ENCODE measurements at places on chromosomes 3 and 15.

GRCh38 chr3:102741105-102741504 is 306.3 kb downstream of the ZPLD1 start:
- DNase-seq: no peak

DNA sequence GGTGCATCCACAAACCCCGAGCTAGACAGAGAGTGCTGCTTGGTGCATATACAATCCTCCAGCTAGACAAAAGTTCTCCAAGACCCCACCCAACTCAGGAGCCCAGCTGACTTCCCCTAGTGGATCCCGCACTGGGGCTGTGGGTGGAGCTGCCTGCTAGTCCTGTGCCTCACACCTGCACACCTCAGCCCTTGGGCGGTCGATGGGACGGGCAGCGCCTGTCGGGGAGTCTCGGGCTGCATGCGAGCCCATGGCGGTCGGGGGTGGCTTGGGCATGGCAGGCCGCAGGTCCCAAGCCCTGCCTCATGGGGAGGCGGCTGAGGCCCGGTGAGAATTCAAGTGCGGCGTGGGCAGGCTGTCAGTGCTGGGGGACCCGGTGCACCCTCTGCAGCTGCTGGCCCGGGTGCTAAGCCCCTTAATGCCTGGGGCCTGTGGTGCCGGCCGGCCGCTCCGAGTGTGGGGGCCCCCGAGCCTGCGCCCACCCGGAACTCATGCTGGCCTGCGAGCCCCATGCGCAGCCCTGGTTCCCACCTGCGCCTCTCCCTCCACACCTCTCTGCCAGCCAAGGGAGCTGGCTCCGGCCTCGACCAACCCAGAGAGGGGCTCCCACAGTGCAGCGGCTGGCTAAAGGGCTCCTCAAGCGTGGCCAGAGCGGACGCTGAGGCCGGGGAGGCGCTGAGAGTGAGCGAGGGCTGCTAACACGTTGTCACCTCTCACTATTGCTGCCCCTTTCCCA is 31.0 kb downstream of the ZNF589 start:
- DNase-seq: no peak

- DNase-seq: no peak
Measured at GRCh38 chr3:172592898-172593669, 69.9 kb upstream of the TNFSF10 start.

GRCh38 chr3:184593220-184593927 is 31.8 kb downstream of the EPHB3 start:
- no peak for DNase-seq

- no peak for DNase-seq
Measured at GRCh38 chr15:33402600-33402999, 91.8 kb downstream of the RYR3 start.

DNA sequence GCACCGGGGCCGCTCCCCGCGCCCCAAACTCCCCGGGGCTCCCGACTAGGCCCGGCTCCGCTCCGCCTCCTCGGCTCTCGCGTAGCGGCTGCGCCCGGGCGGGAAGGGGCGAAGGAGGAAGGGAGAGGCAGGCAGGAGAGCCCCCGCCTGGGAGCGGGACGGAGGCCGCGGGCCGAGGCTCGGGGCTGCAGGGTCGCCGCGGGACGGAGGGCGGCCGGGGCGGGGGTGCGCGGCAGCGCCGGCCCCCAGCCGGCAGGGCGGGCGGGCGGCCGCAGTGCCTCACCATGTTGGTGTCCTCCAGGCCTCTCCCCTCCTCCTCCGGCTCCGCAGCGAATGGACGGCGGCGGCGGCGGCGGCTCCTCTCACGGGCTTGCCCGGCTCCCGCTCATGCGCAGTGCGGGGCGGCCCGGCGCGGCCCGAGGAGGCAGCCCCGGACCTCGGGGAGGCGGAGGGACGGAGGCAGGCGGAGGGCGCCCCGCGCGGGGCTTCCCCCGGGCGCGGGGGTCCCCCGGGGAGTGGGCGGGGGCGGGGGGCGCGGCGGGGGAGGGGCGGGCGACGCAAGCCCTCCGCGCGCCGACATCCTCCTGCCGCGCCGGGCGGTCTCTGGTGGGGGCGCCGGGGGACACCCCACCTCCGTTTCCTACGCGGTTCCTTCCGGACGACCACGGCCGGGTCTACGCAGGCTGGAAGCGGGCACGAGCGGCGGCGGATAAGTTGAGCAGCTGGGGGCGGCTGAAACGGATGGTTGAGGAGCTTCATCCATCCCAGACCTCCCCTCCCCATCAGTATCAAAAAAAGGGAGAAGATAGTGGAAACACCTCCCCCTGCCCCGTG is at the start of gene DCUN1D1:
TSS of gene DCUN1D1 (minus strand) at position 335 of the 834 bp plus-strand sequence. CDS start at position 286, 49 bp downstream.
- peak; percentile 49 for DNase-seq

GRCh38 chr15:68328443-68328842 is 50.9 kb downstream of the FEM1B start:
- DNase-seq: no peak

- DNase-seq: no peak
Measured at GRCh38 chr3:72606005-72606800, 242.0 kb downstream of the SHQ1 start.

- DNase-seq: no peak
Measured at GRCh38 chr15:26634319-26634718, 138.5 kb downstream of the GABRB3 start.

- DNase-seq: no peak
Measured at GRCh38 chr3:40971191-40972168, 227.8 kb upstream of the CTNNB1 start.

DNA sequence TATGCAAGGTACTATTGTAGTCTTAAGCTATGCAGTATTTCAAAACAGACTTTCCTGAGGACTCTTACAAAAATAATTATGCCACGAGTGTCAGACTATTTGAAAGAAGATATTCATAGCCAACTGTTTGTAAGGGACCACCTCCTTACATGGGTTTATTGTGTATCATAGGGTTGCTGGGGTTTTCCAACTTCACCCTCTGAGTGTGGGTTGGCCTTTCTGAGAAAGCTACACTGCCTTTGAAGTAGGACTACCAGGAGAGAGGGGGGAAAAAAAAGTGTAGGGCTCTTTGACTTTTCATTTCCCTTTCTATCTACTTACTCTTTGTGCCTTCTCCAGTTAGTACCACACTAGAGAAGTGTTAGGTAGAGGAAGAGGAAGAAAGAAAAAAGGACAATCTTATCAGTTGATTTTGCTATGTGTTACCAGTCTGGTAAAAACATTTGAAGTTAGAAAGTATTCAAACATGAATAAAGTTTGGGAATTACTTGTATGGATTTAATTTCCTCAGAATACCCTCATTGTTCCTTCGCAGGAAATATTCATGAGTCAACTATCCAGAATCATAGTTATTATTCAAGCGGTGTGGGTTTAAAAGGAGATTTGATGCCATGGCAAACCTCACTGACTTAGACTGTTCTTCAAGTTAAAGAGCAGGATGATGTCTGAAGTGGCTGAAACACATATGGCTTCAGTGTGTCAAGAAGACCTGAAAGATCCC is 329.3 kb upstream of the THBS1 start:
- no peak for DNase-seq

GRCh38 chr3:4503050-4503449 is 9.9 kb downstream of the ITPR1 start:
- no peak for DNase-seq

DNA sequence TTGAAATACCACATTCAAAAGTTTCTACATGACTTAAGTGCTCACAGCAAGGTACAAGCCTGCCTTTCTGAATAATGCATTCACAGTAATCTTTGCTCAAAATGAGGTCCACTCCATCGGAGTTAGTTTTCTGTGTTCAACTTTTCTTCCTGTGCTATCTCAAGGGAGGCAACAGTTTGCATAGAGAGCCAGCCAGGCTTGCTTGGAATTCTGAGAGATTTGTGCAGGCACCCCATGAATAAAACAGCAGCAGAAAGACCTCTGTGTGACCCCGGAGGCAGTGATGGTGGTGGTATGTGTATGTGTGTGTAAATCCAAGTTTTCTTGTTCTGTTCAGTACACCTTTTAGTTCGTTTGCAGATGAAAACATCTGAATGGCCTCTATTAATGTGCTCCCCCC is 124.0 kb downstream of the ADAMTS9 start:
- DNase-seq: no peak

- no peak for DNase-seq
Measured at GRCh38 chr3:171334465-171334811, 125.8 kb downstream of the TNIK start.

DNA sequence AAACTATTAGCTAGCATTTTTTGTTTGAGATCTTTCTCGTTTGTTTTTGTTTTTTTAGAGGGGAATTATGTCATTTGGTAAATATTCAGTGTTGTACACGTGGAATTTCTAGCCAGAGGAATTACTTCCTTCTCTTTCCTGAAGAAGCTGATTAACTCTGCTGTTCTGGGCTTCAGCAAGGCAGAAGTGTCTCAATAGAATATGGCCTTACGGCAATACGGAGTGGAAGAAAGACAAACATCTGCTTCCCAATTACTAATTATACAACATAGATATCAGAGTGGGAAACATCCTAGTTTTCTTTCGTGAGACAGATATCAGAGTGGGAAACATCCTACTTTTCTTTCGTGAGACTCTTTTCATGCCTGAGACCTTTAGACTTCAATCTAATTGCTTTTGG is 11.9 kb downstream of the P3H2 start:
- DNase-seq: no peak

GRCh38 chr3:48644898-48645760 is 9.9 kb upstream of the SLC26A6 start:
- no peak for DNase-seq

- DNase-seq: no peak
Measured at GRCh38 chr15:76038512-76038911, 21.3 kb upstream of the TMEM266 start.

- no peak for DNase-seq
Measured at GRCh38 chr15:25793354-25794050, 69.6 kb downstream of the ATP10A start.

- DNase-seq: no peak
Measured at GRCh38 chr15:47870956-47871625, 153.8 kb downstream of the SEMA6D start.

DNA sequence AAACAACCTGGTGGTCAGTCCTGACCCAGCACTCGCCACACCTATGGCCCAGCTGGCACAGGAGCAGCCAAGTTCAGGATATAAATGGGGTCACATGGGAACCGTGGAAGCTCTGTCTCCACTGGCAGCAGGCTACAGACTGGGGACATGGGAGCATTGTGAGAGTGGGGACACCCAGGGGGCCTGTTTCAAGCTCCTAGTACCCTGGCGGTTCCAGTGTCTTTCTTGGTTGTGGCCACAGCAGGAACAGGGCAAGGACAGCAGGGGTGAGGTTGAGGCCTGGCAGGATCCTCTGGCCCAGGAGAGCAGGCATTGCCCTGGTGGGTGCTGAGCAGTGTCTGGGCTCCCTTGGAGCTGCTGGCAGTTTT is 1.9 kb downstream of the CSK start:
- DNase-seq: no peak

DNA sequence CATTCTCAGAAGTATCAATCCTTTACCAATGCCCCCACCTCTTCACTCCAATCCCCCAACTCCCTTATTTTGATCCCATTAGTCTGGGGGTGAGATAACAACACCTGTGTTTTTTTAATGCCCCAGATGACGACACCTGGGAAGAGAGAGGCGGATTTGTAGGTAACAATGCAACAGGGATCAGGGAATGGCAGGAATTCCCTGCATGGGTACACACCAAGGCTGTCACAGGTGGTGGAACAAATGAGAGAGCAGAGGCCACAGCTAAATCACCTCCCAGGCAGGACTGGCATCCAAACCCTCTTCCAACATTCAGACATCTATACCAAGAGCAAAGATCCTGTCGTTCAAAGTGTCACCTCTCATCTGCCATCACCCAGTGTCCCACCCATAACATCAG is 319.2 kb upstream of the TRIM42 start:
- DNase-seq: no peak

DNA sequence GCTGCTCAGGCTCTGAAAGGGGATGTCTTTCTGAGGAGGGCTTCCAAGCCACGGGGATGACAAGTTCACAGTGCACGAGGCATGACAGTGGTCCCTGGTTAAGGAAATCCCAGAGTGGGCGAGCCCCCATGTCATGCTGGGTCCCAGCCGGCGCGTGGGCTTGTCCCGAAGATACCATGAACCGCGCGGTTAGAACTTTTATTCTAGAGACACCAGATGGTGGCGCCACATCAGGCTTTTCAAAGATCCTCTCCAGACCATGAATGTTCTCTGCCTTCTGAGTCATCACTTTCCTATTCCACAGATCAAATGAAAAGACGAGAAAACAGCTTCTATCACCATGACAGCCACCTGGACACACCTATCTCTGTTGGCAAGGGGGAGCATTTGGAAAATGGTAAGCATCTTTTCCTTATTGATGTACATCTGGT is 227.8 kb upstream of the LYSMD4 start:
- DNase-seq: no peak

DNA sequence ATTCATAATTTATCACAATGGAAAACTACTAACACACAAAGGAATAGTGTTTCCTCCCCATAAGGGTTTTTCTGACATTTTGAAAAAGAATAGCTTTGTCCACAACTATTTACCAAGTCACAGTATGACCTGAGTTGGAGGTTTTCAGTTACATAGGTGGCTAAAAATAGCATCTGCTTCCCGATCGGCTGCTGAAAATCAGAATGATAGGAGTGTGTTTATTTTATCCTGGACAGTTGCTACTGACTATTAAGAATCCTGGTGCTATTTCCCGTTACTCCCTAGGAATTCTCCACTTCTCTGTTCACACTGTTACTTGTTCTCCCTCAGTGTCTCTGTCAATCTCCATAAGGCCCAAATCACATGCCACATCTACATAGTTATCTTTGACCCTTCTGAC is 353.9 kb upstream of the RARB start:
- no peak for DNase-seq

DNA sequence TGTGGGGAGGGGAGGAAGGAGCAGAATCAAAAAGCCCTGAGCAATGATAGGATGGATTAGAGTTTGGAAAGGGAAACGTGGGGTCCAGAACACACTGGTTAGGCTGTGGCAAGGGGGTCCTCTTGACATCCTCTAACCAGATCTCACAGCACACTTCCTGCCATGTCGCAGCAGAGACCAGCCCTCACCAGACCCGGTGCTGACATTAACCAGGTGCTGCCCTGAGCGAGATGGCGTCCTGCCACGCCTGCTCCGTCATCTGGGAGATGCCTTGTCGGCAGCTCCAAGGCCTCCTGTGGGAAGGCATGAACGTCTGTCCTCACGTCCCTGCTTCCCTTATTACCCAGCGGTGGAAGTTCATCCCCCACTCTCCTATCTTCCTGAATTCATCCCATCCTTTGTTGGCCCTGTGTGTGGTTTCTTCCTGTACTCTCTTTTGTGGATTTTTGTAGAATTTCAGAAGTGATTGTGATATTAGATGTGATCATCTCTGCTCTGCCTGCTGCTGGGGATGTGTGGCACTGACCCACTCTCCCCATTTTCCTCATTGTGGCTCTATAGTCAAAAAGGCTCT is 29.4 kb upstream of the MYZAP start:
- no peak for DNase-seq

- DNase-seq: no peak
Measured at GRCh38 chr3:135237371-135238143, 442.5 kb downstream of the EPHB1 start.

- no peak for DNase-seq
Measured at GRCh38 chr3:119531151-119531550, 28.3 kb downstream of the CD80 start.

All from stimulated activated CD8-positive, alpha-beta memory T cell treated with anti-CD3 and anti-CD28 coated beads, Interleukin-4, amount 100 ng/mL, for 4 hours (primary cell).